Brain microvascular endothelial cell (primary cell): ENCODE measurements at places on chromosomes 4 and X.

GRCh38 chrX:13587786-13588477, 18.5 kb downstream of the EGFL6 start:
- DNase-seq, result no peak

DNA sequence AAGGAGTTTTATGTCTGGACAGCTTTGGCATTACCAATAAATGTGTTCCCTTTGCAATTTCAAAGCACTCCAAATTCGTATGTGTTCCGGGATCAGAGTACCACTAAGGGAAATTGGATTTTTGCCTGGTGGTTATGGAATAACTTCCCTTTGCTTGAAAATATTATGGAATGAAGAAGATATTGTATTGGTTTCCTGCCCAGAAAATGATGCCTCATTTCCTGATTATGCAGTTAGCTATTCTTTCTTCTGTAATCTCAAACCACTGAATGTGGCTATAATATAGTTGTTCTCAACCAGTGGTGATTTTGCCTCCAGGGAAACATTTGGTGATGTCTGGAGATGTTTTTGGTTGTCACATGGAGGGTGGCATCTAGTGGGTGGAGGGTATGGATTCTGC, 142.9 kb downstream of the PCDH7 start:
- DNase-seq, result peak; percentile 27

DNA sequence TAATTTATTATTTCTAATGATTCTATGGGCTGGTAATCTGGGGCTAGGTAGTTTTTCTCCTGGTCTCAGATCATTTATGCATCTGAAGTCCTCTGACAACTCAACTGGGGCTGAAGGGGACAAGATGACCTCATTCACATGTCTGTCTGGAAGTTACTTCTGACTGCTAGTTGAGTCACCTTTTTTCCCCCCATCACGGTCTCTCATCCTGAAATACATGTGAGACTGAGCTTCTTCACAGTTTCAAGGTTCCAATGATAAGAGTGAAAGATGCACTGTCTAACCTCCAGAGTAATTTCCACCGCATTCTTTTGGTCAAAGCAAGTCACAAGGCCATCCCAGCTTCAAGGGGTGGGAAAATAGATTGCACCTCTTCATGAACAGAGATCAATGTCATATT, 356.7 kb upstream of the RPS6KA3 start:
- peak; percentile 42 for DNase-seq

DNA sequence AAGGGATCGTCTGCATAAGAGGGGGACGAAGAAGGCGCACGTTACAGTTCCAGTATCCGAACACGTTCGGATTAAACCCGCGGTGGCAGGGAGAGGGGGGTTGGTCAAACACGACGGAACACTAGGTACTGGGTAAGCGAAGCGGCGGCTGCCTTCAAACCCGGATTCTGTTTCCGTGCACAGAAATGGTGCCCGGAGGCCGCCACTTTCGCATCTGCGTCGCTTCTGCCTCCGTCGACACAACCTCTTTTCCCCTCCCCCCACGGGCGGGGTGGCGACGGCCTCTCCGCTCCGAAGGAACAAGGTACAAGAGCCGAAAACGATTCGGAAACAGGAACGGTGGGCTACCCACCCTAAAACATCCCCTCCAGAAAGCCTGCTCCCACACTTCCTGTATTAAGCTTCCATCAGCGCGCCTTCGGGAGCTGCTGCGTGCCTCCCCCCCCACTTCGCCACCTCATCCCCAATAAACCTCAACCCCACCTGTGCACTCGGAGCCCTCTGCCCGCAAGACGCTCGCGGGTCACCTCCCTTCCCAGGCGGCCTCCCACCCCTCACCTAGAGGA, 667 bp downstream of the G3BP2 start:
- DNase-seq, result peak; percentile 45

GRCh38 chr4:170522427-170522970, 432.7 kb upstream of the AADAT start:
- no peak for DNase-seq

DNA sequence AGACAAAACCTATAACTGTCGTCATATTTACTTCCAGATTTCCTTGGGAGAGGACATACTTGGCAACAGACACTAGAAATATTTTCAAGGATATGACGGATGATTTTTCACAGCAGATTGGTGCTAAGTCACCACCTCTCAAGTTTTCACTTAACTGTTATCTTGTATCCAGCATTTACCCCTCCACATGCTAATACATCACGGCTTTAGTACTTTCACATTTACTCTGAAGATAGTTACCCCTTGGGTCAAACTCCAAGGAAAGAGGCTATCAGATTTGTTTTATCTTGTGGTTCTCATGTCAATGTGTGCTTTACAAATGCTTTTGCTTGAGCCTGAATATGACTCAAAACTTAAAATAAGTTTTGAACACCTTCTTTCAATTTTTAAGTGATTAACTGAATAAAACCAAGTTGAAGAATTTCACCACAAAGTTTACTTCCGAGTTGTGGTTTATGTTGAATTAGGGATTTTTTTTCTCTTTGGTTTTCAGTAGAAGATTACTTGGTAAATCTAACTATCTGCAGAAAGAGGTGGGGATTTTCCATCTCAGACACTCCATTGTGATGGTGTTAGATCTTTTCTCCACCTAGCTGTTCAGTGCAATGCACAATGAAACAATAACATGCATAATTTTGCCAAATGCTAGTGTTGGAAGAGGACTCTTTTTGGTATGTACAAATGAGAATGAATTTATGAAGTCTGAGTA, 75.4 kb upstream of the FAT1 start:
- DNase-seq, result no peak

DNA sequence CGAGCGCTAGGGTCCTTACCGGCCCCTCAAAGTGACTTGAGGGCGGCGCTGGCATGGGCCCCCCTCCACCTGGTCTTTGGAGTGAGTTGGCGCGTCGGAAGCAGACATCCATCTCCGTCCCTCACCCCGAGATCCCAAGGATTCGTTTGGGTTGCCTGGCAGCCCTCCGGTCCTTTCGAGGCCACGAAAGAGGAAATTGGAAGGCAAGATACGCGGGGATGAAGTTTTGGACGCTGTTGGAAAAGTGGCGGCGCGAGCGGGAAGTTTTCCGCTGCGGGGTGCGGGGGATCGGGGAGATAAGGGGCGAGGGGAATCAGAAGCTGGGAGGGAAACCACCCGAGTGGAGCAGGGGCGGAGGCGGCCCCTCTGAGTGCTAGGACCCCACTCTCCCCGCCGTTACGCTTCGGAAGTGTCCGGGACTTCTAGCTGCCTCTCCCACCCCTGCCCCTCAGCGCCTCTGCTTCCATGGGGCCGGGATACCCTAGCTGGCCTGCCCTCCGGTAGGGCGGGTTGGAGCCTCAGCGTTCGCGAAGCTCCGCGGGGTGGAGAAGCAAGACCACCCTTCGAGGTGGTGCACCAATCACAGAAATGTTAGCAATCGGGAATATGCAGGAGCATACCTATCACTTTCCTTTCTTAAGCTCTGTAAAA, 57.8 kb downstream of the FRMPD3 start:
- no peak for DNase-seq

DNA sequence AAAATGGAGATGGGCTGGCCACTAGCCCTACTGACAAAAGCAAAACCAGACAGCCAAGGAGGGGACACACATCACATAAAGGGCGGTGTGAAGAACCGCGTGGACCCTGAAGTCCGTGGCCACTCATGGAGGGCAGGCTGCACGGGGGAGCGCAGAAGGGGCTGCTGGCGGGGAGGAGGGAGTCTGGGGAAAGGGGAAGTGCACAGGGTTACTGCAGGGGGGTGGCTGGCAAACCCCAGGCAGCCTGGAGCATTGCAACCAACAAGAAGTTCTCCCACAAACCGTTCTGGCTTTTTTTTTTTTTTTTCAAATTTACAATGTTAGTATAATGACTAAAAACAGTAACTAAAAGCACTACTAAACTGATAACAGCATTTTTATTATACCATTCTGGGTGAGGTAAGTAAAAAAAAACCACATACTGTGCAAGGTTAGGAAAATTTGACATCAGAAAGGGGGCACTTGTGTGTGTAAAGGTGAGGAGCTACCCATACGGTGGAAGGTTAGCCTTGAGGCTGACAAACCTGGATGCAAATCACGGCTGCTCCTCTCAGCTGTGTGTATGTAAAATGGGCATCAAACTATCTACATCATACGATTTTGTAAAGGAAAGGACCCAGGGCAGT, 87.1 kb downstream of the TSPAN5 start:
- DNase-seq, result no peak

GRCh38 chrX:47643926-47644325, 6.4 kb downstream of the ELK1 start:
- DNase-seq, result no peak

DNA sequence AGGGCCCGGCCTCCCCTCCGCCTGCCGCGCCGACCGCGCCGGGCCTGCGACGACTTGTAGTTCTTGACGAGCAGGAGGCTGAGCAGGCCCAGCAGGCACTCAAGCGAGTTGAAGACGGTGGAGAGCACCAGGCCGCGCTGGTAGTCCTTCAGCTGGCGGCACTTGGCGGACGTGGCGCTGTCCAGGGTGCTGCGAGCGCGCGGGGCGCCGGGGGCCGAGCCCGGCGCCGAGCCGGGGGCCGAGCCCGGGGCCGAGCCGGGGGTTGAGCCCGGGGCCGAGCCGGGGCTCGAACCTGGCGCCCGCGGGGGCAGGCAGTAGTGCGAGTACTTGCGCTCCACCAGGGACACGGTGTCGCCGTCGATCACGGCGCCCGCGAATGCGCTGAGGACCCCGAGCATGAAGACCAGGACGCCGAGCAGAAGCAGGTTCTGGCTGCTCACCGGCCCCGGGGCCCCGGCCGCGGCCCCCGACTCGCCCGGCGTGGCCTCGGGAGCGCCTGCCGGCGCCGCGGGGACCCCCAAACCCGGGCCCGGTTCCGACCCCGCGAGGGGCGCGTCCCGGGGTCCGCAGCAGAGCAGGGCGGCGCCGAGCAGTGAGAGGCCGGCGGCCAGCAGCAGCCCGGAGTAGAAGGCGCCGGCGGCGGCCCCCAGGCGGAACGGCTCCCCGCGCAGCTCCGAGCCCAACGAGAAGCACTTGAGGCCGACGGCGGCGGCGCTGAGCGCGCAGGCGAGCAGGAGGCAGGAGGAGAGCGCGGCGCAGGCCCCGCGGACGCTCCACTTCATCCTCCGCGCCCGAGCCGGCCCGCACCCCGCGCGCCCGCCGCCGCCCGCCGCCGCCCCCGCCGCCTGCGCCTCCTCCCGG, 584 bp downstream of the TMEM271 start:
- peak; percentile 52 for DNase-seq

- DNase-seq, result no peak
Observed at GRCh38 chr4:81963015-81963762, 410.6 kb downstream of the HNRNPD start.

DNA sequence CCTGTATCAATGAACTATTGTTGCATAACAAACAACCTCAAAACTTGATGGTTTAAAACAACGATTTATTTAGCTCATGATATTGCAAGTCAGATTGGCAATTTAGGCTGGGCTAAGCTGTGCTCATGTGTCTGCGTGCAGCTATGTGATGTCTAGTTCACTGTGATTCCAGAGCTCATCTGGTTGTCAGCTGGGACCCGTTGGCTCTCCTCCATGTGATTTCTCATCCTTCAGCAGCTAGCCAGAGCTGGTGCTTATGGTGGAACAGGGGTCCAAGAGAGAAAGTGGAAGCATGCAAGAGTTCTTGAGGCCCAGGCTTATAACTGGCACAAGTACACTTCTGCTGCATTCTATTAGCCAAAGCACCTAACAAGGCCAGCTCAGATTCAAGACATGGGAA, 28.8 kb upstream of the TRPC3 start:
- DNase-seq, result no peak

DNA sequence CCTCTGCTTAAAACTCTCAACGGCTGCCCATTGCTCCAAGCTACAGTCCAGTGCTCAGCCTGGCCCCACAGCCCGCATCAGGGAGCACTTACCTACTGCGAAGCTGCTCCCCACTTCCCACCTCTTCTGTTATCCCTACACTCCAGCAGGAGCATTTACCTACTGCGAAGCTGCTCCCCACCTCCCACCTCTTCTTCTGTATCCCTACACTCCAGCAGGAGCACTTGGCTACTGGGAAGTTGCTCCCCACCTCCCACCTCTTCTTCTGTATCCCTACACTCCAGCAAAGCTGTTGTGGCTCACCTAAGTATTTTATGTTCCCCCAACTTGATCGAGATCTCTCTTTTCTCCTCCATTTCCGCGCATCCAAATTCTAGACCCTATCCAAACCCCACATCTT, 563.3 kb upstream of the ZFP42 start:
- DNase-seq, result no peak

- peak; percentile 42 for DNase-seq
Observed at GRCh38 chrX:155068165-155068564, 2.8 kb downstream of the CMC4 start.

DNA sequence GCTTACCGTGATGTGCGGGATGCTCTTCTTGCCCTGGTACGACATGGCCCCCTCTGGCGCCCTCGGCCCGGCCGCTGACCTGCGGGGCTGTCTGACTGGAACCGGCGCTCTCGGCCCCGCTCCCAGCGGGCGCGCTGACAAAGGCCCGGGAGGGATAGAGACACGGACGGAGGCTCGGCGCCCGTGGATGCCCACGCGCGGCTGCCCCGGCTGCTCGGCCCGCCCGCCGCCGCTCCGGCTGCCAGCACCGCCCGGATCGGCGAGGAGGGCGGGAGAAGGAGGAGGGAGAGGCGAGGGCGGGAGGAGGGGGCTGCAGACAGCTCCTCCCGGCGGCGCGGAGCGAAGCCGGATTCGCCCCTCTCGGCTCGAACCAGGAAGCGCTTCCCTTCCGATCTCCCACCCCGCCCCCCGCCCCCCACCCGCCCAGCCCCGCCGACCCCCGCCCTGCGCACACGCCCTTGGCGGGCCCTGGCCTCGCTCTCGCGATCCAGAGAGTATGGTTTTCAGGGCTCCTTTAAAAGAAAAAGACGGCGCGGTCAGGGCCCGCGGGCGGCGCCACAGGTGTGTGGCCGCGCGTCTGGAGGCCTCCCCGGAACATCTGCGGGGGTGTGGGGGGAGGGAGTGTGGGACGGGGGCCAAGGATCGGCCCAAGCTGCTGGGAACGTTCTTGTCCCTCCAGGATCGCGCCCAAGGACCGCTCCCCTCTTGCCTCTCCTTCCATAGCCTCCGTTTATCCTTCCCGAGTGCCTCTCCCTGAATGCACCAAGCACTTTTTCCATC, 4.5 kb downstream of the CRMP1 start:
- DNase-seq, result no peak

DNA sequence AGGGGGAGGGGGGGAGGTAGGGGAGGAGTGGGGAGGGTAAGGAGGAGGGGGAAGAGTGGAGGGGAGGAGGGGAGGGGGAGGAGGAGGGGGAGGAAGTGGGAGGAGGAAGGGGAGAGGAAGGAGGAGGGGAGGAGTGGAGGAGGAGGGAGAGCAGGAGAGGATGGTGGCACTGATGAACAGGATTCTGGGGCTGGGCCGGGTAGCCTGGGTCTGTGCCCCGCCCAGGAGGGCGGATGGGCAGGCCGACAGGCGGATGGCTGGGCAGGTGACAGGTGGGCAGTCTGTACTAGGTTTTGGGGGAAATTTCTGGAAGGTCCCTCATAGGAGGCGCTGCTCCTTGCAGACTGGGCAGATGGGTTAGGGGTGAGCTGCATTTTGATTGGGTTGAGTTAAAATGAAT, 66.0 kb upstream of the ADRA2C start:
- no peak for DNase-seq

- DNase-seq, result peak; percentile 94
Observed at GRCh38 chr4:127708985-127709384, 21.2 kb upstream of the SLC25A31 start.

- DNase-seq, result no peak
Observed at GRCh38 chrX:54785901-54786300, 12.2 kb downstream of the ITIH6 start.
